ENCODE measurements at places on chromosomes 7 and 10.

GRCh38 chr10:29689001-29689400 is 54.2 kb upstream of the SVIL start:
- DNase-seq = peak; percentile 59

GRCh38 chr10:30231709-30232108 is 117.4 kb downstream of the MTPAP start:
- DNase-seq = no peak

DNA sequence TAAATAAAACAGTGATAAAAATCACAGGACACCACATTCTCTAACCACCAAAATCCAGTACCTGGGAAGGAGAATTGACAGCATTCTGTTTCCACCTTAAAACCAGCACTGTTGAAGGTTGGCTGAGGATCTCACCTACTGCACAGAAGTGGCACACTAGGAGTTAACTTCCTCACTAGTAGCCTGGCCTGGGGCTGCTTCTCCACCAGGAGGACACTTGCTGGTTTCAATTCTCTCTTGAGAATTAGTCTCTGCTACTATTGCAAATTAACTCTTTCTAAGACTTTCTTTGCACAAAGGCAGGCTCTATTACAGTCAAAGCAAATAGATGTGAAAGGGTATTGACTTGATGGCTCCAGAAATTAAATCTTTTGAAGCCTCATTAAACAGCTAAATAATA is 2.3 kb upstream of the CTTNBP2 start:
- no peak for DNase-seq

DNA sequence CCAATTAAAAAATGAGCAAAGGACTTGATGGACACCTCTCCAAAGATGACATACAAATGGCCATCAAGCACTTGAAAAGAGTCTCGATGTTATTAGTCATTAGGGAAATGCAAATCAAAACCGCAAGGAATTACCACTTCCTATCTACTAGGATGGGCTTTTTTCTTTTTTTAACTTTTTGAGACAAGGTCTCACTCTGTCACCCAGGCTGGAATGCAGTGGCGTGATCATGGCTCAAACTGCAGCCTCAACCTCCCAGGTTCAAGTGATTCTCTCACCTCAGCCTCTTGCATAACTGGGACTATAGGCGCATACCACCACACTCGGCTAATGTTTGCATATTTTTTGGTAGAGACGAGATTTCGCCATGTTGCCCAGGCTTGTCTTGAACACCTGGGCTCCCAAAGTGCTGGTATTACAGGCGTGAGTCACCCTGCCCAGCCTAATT is 13.6 kb downstream of the NKX1-2 start:
- no peak for DNase-seq

GRCh38 chr10:59068581-59069191 is 107.8 kb upstream of the PHYHIPL start:
- no peak for DNase-seq

- DNase-seq = no peak
These were observed 284.1 kb upstream of the NPSR1 start for GRCh38 chr7:34373940-34374339.

GRCh38 chr7:149071641-149072437 is 18.7 kb downstream of the ZNF786 start:
- peak; percentile 43 for DNase-seq

DNA sequence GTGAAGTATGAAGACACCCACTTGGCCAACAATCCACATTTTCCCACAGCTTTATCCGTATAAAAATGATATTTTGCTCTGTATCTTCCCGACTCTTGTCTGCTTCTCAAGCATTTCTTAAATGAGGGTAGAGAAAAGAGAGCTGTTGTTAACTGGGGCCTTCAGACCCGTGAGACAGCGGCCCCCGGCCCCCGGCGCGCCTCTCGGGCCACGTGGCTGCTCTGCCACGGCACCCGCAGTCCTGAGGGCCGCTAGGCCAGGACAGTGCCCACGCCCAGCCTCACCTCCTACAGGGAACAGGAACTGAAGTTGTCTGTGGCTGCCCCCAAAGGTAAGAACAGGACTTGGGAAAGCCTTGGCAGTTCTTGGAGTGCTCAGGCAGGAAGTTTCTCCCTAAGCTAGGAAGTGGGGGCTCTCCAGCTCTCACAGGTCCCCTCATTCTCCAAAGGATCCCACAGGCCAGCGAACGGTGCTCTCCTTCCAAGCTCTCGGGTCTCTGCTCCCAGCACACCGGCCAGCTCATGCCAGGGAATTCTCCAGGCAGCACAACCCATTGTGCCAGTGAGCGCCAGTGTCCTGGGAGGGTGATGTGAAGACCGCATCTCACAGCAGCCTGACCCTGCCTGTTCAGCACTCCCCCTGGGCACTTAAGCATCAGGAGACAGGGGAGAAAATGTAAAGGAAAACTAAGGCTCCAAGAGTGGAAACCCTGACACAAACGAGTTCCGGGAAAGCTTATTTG is 230.3 kb upstream of the PFKP start:
- DNase-seq = no peak

GRCh38 chr10:88045096-88045495 is 181.7 kb downstream of the PTEN start:
- DNase-seq = no peak

DNA sequence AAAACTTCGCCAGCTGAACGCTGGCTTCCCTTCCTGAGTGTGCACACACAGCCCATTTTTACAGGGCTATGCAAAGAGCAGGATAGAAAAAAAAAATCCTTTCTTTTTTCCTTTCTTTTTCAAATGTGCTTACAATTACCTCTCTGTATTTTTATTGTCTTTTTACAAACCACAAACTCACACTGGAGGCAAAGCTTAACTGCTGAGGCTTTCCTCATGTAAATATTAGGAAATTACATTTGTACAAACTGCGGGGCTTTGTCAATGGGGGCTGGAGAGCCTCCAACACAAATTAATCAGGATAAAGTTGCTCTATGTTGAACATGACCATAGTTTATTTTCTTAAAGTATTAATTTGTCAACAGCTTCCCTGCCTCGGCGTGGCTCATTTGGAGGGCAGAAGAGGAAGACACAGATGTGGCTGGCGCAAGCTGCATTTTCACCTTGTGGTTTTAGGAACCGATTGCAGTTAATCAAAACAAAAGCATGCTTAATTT is 411.7 kb upstream of the MKI67 start:
- DNase-seq = no peak

DNA sequence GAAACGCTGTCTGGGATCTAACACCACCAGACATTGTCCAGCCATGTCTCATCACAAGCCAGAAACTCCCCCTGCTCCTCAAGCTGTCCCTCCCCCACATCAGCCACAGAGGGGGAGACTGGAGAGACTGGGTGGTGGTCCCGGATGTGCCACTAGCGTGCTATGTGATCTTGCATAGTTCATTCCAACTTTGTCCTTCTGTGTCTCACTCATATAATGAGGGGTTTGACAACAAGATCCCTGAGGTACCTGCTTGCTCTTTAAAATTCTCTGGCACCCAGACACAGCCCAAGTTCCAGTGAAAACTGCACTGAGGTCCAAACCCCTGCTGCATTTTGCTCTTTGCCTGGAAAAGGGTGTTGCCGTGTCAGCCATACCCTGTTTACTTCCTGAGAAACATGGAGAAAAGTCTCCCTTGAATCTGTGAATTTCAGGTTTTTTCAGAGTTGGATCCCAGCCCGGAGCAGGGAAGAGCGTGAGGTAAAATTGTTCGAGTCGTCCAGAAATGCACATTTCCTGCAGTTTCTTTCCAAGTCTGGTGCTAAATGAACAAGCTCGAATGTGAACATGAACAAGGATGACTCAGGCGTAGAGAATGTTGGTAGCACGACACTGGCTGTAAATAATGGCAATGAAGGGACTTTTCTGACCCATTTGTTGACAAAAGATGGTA is 156.6 kb downstream of the CCDC3 start:
- no peak for DNase-seq

- DNase-seq = no peak
These were observed 152.8 kb downstream of the MACC1 start for GRCh38 chr7:20064181-20064970.

Data from CD4-positive, alpha-beta T cell (primary cell).